ENCODE measurements at places on chromosomes 6 and 20.

DNA sequence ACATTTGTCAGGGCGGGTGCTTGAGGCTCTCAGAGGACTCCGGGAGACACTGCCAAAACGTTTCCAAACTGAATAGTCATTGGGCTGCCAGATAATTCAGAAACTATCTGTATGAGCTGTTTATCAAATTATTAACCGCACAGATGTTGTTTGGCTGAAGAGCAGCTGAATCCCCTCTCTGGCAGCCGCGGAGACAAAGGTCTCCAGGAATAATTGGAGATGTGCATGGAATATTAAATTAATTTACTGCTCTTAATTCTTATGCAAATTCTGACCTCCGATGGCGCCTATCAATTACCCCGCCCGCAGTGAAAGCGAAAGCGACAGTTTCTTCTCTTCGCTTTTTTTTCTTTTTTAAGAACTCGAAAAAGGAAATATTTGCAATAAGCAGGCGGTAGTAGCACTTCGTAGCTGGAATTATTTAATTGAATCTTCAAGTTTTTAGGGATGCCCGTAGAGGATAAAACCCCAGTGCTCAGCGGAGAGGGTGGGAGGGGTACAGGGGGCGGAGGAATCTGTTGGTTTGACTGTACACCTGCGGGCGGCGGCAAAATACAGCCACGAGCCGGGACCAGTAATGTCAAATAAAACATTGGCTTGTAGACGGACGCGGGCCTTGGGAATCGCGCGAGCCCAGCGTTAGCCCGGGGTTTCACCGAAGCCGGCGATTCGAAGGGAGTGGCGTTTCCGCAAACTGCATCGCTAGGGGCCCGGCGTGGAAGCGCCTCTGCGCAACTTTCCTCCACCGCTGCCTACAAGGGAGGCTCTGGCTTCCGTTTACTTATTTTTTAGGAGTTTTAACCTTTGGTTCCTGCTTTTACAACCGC, 6.2 kb downstream of the LINC00237 start:
- peak; percentile 50 for DNase-seq

DNA sequence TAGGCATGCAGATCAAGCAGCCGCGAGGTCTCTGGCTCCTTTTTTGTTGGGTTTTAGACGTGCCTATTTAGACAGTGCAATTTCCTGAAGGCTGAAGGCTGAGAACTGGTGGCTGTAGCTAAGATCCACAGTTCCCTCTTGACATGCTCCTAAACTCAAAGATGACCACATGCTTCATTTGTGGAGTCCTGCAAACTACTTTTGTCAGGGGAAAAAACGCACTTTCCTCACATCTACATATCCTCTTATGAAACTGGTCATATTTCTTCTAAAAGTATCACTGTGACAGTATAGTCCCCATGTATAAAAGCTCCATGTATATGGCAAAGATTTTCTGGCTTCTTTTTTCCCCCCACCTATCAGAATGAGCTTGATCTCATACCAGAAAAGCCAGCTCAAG, 30.7 kb downstream of the LYRM4 start:
- DNase-seq: no peak

DNA sequence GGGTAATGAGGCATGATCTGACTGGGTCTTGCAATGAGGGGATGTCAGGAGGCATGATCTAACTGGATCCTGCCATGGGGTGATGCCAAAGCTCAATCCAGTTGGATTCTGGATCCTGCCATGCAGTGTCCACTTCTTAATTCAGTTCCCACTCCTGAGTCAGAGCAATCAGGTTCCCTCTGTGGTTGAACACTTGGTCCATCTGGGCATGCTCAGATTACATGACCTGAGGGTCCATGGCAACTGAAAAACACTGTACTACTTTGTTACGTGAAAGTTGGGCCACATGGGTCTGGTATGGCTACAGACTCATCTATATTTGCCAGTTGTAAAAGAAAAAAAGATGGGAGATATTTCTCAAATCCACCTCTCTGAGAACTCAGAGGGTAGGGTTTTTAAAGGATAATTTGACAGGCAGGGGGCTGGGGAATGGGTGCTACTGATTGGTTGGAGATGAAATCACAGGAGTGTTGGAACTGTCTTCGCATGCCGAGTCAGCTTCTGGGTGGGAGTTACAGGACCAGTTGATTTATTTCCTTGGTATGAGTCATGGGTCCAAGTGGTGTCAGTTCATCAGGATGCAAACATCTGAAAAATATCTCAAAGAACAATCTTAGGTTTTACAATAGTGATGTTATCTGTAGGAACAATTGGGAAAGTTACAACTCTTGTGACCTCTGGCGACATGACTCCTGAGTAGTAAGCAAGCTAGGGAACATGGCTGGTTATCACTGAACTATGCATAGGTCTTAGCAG, 21.6 kb downstream of the C6orf163 start:
- DNase-seq: peak; percentile 31

GRCh38 chr6:50820869-50821264, 2.2 kb downstream of the TFAP2B start:
- no peak for DNase-seq

- DNase-seq: peak; percentile 48
These were observed 10.7 kb downstream of the MSH5 start for GRCh38 chr6:31750411-31751022.

DNA sequence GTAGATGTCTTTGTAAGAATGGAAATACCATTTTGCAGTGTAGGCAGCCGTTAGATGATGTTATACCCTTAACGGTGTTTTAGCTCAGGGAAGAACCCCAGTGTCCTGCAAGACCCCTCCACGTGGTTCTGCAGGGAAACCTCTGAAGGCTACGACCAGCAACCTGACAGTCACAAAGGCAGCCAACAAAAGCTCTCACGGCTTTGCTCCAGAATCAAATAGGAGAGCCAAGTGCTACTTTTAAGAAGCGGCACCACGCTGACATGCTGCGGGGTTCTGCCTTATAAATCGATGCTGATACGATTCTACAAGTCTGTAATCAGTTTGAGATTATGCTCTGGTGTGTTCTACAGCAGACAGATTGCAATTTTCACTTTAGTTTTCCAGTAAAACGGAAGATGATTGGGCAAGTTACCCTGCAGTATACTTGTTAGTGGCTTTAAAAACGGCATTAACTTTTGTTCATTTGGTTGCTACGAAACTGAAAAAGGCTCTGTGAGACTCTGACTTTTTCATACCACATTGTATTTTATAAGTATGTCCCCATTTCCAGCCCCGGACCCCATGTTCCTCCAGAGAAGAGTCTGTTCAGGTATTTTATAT, 312.9 kb downstream of the SAMD5 start:
- no peak for DNase-seq

DNA sequence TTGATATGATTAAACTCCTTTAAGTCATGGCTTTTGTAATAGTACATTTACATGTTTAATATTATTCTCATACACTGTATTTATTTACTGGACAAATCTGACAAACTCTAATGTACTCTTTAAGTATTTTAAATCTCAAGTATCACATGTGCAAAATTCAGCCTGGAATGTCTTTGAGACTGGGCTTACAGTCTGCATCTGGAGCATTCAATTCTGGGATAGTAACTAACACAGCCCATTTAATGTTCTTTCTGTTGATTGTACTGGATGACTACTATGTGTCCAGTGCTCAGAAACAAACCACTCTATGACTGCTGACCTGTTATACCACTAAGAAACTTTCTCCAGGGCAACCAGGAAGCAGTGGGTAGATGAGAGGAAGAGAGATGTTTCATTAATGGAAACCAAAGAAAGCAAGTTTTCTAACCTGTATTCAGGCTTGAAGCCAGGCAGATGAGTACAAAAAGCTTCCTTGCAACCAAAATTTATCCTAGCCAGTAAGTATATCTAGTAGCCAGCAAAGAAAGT, 26.8 kb downstream of the FBXL4 start:
- no peak for DNase-seq

GRCh38 chr20:4101910-4102309, 86.6 kb upstream of the RNF24 start:
- DNase-seq: no peak

DNA sequence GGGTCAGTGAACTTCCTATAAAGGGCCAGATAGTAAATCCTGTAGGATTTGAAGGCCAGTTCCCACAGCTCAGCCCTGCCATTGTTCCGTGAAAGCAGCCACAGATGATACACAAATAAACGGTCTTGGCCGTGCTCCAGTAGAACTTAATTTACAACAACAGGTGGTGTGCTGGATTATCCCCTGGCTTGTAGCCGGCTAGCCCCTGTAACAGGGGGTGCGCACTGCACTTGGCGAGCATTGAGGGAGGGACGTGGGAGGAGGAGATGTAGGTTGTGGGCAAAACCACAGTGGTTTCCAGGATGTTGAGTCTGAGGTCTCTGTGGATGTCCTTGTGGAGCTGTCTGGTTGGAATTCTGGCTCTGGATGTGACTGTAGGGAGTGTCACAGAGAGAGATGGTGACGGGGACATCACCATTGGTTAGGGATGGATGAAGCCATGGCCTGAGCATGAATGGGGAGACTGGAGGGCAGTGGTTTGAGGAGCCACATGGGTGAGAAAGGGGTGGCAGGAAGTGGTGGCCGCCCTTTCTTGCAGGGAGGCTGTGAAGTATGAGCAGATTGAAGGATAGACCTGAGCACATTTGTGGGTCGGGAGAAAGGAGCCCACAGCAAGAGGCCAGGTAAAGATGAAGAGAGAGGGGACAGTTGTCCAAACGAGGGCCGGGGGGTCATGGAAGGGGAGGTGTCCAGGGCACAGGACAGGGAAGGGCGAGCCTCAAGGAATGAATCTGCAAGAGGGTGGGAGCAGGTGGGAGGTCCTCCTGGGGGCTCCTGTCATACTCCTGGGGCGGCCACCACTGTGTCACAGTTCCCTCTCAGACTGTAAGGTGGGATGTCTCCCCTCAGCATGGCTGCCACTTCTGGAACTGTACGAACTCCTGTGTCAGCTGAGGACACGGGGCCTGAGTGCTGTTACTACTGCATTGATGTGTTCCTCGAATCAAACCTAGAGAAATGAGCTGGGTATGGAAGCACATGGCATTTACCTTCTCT, 53.6 kb downstream of the CDH26 start:
- no peak for DNase-seq

DNA sequence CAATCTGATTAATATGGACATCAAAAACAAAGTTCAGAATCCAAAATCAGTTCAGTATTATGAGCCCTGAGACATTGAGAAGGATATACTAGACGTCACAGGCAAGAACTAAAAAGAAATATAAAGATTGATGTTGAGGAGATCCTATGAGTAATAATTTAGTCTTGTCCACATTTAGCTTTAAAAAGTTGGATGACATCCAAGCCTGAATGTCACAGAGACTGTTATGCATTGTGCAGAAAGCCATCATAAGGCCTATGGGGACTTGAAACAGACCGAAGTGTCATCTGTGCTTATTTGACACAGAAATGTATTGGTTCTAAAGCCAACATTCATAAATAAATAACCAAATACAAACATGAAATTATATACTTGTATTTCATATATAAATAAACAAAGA, 581.8 kb upstream of the MMS22L start:
- DNase-seq: peak; percentile 1

DNA sequence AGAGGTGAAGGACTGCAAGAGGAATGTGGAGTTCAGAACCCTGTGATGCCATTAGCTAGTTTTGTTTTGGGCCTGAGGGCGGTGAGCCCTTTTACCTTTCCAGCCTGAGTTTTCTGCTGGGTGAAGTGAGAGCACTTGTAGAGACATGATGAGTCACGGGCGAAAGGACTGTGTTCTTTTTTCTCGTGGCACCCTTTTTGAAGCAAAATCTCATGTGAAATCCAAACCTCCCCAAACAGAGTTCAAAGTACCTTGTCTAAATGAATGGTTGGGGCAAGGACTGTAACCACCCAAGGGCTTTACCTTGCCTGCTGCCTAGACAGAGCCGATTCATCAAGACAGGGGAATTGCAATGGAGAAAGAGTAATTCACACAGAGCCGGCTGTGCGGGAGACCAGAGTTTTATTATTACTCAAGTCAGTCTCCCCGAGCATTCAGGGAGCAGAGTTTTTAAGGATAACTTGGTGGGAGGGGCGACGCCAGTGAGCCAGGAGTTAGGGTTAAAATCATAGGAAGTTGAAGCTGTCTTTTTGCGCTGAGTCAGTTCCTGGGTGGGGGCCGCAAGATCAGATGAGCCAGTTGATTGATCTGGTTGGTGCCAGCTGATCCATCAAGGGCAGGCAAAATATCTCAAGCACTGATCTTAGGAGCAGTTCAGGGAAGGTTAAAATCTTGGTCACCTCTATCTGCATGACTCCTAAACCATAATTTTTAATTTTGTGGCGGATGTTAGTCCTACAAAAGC, 25.8 kb downstream of the SAMD5 start:
- DNase-seq: no peak

GRCh38 chr6:142816031-142816430, 128.9 kb downstream of the HIVEP2 start:
- DNase-seq: peak; percentile 52

DNA sequence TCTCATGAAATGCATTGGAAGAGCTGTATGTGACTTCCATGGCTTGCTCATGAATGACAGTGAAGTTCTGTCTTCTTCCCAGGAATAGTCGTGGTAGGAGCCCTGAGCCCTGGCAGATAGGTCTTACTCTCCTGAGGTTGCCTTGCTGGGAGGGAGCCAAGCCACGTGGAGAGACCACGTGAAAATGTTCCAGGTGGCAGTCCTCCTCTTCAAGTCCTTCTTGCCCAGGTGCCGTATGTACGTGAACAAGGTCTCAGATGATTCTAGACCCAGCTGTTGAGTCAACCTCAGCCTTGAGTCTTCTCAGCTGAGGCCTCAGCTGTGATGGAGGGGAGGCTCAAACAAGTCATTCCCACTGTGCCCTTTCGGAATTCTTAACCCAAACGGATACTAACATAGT, 192.4 kb upstream of the PRDM1 start:
- DNase-seq: no peak

- no peak for DNase-seq
These were observed 867 bp downstream of the EBF4 start for GRCh38 chr20:2693286-2694007.

DNA sequence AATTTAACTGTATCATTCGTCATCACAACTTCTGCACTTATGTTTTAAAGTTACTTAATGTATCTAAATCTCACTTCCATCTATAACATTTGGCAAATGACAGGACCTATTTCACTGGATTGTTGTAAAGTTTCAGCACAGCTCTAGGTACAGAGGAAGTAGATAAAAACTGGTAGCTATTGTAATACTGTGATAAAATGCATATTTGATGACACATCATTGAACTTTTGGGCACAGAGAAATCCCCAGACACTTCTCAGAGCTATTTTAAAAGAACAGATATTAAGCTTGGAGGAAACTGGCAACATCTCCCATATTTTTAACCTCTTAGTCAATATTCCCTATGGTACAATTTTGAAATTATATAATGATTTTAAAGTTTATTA, 138.7 kb downstream of the RFPL4B start:
- DNase-seq: no peak

GRCh38 chr20:59042151-59042795, at the start of gene PRELID3B:
Gene PRELID3B, minus strand, starts transcription at chr20:59042786. Its CDS starts 56 bp downstream, at chr20:59042730.
- no peak for DNase-seq

GRCh38 chr20:4112481-4113421, 97.4 kb upstream of the RNF24 start:
- peak; percentile 70 for DNase-seq

DNA sequence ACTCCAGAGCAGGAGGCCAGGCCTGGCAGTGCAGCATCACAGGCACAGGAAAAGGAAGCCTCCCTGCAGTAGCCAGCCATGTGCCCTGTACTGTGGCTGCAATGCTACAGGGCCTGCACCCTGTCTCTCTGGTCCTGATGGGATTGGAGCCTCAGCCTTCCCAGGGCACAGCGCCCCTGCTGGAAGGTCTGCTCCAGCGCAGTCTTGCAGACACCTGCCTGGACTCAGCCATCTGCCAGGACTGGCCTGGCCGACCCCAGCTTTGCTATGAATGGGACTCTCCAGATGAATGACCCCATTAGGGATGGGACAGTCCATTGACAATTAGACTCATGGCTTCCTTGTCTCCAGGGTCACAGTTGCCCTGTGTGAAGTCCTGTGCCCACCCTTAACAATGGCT, 251.6 kb downstream of the ERMARD start:
- no peak for DNase-seq
